ENCODE measurements at places on chromosomes 16 and 17.
A peak's percentile ranks its signal among the peaks of the same experiment; 100 is the strongest.

DNA sequence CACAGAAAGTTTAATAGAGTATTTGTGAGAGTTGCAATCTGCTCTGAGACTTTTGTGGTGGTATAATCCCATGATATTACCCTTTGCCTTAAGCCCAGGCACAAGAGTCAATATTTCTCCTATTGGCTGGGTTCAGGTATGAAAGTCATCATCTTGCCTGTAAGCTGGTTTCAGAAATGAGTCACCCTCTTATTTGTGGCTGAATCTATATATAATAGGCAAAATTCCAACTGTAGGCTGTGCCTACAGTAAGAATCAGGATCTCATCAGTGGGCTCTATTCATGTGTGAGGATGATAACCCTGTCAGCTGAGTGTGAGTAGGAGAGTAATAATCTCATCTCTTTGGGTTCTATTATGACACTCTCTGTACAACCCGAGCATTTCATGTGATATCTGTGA is 2103.1 kb downstream of the TP53TG3F start:
- DNase-seq: no peak

DNA sequence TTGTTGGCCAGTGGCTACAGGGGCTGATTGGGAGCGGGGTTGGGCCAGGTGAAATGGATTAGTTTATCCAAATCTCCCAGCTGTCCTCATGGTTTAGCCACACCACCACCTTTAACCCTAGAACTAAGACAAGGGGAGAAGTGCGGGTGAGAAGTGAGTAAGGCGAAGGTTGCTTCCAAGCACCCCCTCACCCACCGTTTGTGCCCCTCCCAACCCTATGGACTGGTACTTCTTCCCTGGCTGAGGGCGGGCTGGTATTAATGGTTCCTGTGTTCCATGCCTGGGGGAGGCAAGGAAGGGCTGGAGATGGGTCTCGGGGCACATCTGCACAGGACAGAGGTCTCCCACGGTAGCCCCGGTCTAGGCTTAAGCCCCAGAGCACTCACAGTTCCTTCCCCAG is 25.1 kb downstream of the NT5M start:
- DNase-seq: no peak

- DNase-seq: no peak
Observed at GRCh38 chr17:54435966-54436365, 464.7 kb upstream of the TOM1L1 start.

GRCh38 chr17:9668517-9668916 is 23.2 kb downstream of the USP43 start:
- no peak for DNase-seq

DNA sequence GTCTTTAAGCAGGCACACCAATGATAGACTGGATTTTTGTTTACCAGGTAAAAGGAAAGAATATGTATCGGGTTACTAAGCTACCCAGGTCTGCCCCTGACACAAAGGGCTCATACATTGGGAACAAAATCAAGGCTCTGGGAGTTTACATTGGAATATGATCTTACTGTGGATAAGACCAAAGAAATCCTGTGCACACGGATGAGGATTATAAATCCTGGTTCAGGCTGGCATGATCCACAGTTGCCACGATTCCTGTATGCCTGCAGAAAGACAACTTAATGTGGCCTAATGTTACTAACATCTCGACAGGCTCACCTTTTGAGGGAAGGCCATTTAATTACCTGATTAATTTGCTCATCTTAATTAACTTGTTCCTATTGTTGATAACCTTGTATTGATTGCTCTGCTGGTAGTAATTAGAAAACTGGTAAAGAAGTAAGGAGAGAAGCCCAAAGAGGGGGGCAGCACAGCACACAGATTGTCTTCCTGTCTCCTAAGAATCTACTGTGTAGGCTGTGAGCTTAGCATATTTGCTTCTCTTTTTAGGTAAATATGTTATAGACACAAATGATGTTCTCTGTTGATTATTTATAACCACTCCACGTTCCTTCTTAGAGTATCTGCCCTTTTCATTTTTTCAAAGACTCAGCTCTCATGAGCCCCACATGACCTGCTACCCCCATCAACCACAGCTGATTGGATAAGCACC is 51.0 kb upstream of the TOX3 start:
- DNase-seq: no peak

DNA sequence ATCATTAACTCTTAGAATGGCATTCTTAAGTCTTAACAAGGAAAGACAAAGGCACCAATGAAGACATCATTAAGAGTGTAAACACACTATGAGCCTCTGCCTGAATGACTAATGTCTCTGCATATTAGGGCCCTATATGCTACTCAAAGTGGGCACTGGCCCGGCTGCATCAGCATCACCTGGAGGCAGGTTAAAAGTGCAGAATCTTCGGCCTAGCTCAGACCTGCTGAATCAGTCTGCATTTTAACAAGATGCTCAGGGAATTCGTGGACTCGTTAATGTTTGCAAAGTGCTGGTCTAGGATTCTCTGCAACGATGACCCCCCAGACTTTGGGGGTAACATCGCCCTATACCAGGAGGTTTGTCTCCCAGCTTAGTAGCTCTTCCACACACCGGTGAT is 6.7 kb downstream of the MPP3 start:
- DNase-seq: no peak

DNA sequence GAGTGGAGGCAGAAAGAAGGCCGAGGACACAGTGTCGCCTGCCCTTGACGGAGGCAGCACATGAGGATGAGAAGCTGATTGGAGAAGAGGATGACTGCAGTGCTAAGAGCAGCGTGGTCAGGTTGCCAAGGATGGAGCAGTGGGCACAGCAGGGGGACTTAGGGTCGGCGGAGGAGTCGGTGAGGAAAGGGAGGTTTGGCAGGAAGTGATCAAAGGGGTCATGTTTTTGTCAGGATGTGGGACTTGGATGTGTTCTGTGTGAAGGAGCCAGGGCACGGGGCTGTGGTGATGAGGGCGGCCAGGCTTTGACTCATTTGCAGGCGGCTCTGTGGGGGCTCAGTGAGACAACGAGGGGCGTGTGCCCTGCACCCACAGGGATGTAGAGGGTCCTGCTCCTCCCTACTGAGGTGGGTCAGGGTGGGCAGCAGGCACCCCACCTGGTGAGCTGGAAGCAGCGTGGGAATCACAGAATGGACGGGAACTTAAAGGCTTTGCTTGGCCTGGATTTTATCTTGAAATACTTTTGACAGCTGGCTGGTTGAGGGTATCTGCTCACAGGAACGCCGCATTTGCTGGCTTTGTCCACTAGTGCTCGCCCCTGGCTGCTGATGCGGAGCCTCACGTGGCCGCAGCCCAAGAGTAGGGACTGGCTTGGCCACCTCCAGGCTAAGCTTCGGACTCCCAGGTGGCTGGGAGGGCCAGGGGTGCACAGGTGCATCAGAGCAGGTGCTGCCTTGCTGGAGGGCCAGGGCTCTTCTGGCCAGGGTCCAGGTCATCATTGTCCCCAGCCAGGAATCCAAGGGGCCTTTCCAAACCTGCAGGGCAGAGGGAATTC is 6.0 kb downstream of the MPG start:
- DNase-seq: no peak

- no peak for DNase-seq
Observed at GRCh38 chr17:45110676-45111611, 21.4 kb downstream of the PLCD3 start.

- DNase-seq: no peak
Observed at GRCh38 chr16:52411011-52411410, 135.9 kb downstream of the TOX3 start.

- peak; percentile 67 for DNase-seq
Observed at GRCh38 chr17:29593591-29594518, 923 bp downstream of the ANKRD13B start.

DNA sequence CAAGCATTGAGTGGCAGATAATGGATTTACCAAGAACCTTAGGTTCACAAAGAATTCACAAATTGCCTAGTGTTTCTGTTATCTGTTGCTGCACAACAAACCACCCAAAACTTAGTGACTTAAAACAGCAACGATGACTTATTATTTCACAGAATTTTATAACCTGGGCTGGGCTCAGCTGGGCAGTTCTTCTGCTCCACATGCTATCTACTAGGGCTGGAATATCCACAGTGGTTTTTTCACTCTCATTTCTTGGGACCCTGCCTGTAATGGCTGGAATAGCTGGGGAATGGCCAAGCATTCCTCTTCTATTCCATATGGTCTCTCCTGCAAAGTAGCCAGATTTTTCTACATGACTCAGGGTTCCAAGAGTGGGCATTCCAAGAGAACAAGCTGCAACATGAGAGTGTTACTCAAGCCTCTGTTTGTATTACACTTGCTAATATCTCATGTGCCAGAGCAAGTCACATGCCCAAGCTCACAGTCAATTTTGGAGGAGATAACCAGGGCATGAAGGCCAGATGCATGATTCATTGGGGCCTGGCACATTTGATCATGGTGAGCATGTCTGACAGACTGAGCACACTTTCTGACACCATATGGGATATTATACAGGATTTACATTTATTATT is 4.9 kb upstream of the PSMD7 start:
- DNase-seq: no peak

GRCh38 chr17:44801880-44802279 is 28.2 kb downstream of the GJC1 start:
- no peak for DNase-seq

DNA sequence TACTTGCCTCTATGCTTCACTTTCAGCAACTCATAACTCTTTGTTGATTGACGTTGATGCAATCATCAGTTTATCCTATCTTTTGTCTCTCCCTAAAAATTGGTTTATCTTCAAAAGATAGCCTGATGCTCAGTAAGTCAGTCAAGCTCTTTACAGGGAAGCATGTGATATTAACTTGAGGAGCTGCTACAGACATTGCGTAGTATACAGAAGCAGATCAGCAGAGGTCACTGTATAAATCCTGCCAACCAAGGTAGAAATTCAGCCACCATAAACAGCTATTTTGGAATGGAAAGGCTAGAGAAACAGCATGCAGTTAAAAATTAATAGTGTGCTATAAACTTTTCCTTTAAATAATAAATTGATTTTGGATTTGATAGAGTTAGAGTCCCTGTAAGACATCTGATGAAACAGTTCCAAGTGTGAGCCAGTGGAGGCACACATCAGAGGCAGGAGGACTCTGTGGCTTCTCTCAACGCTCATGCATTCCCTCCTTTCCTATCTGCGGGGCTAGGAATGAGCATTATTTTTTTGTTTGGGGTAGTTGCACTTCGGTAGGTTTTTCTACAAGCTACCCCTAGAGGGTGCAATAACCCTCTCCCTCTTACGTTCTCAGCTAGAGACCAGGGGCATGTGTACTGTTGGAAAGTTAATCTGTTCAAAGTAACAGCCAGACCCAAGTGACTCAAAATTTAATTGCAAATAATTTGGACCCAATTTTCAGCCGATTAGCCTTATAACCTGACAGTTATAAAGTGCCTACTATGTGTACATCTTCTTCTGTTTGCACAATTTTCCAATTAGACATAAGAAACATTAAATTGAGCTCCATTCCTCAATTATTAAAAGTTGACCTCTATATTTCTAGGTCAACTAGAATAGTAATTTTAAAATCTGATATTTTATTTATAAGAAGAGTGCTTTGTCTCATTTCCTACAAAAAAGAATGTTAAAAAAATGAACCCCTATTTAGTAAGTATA is 647.7 kb upstream of the SOX9 start:
- peak; percentile 85 for DNase-seq

- DNase-seq: no peak
Observed at GRCh38 chr16:68401871-68402747, 46.2 kb downstream of the SMPD3 start.

DNA sequence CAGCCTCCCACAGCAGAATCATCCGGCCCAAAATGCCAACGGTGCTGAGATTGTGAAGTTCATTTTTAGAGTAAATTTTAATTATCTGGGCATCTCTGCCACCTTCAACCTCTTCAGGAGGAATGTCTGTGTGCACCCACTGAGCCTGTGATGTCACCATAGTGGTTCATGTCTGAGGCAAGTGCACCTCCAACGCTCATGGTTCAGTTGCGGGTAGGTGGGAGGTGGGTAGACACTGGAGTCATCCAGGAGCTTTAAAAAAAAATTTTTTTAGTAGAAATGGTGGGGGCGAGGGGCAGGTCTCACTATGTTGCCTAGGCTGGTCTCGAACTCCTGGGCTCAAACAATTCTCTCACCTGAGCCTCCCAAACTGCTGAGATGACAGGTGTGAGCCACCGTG is 1.9 kb downstream of the FLYWCH1 start:
- DNase-seq: no peak

DNA sequence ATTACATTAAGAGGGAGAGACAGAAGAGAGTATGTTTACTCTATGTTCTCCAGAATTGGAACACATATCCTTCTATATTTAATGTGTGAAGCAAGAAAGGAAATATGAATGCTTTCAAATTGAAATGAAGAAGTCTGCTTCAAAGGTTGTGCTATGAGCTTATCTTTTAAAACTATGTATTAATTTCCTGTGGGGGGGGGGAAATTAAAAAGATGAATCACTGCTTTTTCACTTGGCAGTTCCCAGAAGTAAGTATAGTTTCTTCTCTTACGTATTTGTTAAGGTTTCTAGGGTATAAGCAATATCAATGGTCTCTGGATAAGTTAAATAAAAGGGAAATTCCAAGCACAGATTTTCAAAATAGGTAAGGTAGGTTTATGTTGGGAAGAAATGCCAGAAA is 7.0 kb downstream of the TERF2 start:
- DNase-seq: no peak
